ENCODE measurements at places on chromosomes 5 and 9.

- no peak for DNase-seq
Observed at GRCh38 chr9:27638716-27639115, 65.4 kb upstream of the C9orf72 start.

- no peak for DNase-seq
Observed at GRCh38 chr5:114362977-114363761, 1.3 kb downstream of the KCNN2 start.

DNA sequence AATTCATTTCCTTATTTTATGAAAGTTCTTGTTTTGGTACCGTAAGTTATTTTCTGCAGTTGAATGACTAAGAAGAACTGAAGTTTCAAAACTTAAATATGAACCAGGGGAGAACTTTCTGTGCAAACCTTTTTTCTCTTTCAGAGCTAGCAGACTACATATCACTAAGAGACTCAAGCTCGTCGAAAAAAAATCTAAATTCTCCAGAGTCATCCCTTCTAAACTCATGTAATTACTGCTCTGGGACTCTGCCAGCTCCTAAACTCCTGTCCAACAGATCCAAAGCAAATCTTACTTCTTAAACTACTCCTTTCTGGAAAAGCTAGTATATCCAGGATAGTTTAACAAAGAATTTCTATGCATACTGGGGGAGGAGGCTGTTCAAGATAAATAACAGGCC is 87.0 kb upstream of the NR5A1 start:
- no peak for DNase-seq

GRCh38 chr9:78515108-78515507 is 218.2 kb downstream of the PSAT1 start:
- DNase-seq = no peak

DNA sequence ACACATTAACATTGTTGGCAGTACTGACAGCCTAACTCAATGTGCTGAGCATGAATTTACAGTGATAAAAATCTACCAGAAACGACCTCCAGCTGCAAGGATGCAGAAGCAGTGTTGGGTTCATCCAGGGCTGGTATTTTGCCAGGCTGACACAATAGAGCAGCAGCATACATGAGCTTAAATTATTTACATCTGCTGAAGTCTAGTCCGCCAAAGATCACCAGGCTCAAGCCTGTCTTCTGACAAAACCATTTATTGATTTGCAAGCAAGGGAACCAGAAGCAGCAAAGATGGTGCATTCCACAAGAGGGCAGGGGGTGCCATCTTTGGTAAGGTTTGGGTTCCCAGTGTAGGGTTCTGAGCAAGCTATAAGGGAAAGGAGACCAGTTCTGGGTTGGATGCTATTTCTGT is 8.7 kb upstream of the C5orf34 start:
- no peak for DNase-seq

- DNase-seq = no peak
Observed at GRCh38 chr5:174553556-174553955, 170.8 kb upstream of the MSX2 start.

DNA sequence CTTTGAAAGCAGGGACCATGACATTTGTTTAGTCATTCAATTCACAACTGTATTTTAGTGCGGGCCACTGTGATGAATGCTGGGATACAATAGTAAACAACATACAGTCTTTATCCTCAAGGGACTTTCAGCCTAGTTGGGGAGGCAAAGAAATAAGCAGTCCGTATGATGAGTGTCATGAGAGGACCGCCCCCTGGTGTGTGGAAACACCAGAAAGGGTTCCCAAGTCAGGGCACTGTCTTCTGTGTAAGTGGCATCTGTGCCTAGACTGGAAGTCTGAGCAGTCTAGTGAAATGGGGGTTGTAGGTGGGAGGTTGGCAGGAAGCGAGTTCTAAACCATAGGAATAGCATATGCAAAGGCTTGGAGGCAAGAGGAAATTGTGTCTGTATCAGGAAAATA is 6.8 kb downstream of the C9orf43 start:
- no peak for DNase-seq

GRCh38 chr5:161373345-161373707 is 173.2 kb downstream of the GABRB2 start:
- no peak for DNase-seq

DNA sequence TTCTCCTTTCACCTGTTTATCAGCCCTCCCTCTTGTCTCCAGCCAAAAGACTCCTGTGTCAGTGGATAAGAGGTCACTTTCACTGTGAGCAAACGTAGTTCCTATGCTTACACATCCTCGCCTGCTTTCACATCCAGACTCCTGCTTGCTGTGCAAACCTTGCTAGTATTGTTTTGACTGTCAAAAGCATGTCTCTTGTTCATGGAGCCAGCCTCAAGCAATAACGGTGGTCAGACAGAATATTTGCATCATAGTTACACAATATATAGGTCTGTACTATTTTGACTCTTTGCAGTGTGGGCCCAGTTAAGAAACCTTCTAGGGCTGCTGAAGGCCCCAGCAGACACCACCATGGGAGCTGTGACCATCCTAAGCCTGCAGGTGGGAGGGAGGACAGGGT is 420.0 kb downstream of the SEMA5A start:
- no peak for DNase-seq

- DNase-seq = no peak
Observed at GRCh38 chr9:89770531-89771174, 165.8 kb downstream of the GADD45G start.

DNA sequence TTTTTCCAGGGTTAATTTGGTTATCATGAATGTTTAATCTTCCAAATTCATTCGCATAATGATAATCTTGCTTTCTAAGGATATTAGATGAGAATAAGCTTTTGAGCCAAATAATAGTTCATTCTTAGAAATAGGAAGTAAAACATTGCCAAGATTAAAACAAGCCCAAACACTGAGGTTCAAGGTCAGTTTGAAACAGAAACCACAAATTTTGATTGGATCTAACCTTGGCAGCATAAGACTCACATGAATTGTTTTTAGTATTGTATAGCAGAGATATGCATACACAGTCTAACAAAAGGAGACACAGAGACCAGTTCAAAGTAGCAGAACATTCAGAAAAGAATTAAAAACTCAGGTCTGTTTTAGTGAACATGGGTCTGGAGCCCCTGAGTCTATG is 43.4 kb upstream of the VCAN start:
- DNase-seq = no peak

- no peak for DNase-seq
Observed at GRCh38 chr5:117547192-117547591, 972.6 kb upstream of the SEMA6A start.

- no peak for DNase-seq
Observed at GRCh38 chr5:179321206-179321987, 23.9 kb downstream of the ADAMTS2 start.

DNA sequence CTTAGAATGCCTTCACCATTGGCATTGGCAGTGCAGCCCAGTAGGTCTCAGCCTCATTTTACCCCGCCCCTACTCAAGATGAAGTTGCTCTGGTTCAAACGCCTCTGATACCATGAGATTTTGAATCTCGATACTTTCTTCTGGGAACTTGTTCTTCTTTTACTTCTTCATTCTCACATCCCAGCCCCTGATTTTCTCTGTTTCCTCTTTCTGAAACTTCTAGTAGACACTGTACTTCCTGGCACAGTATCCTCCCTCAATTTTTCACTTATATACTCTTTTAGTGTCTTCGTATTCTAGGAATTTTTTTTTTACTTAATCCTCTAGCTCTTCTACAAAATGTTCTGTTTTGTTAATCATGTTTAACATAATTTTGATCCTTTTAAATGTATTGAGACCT is 13.1 kb upstream of the ZNF79 start:
- no peak for DNase-seq

GRCh38 chr5:15683332-15683731 is 183.4 kb downstream of the FBXL7 start:
- DNase-seq = no peak

DNA sequence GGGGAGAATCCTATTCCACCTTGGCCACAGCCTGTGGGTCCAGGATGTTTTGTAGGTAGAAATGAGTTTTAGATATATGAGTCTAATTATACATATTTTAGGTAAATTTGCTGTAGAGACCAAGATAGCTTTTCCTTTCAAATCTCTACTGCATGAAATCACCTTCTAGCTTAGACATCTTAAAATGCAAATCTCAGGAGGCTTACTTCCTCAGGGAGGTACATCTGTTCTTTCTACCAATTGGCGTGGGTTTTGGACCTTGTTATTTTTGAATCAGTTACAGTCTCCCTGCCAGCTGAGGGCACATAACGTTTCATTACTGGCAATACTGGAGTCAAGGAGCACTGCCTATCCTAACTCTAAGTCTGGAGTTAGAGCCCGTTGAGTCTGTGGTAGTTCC is 28.7 kb upstream of the MAST4 start:
- DNase-seq = no peak
